ENCODE measurements at places on chromosomes 1 and 21. TPM values are rescaled to one million over a fixed set of nuclear protein-coding genes. Genes with fewer than 3 reads are reported as not detected.

DNA sequence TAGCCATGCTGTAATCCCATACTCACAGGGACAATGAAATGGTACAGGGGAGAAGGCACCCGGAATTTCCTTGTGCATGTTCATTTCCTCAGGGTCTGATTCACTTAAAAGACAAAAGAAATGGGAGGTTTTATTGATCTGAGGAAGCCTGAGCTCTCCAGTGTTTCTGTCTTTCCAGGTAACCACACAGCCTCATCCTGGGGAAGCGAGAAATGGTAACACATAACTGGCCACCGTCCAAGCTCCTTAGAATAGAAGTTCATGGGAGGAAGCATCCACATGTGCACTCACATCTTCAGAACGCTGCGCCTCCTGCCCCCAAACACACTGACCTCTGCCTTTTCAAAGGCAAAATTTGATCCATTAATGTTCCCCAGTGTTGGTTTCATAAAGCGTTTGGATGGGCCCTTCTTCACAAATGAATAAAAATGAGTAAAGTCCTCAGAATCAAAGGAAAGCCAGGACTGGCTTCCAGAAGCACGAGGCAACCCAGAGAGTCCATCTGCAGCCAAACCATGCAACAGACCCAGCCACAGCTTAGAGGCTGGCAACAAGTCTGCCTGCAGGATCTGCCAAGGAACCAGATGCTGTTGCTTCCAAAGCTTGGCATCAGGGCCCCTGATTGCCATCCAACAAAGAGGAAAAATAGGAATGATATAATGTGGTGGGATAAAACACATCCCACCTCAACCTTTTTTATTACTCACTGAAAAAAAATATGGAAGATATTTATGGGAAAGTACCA is 120.3 kb downstream of the ZBTB18 start:
- DNase-seq: no peak

DNA sequence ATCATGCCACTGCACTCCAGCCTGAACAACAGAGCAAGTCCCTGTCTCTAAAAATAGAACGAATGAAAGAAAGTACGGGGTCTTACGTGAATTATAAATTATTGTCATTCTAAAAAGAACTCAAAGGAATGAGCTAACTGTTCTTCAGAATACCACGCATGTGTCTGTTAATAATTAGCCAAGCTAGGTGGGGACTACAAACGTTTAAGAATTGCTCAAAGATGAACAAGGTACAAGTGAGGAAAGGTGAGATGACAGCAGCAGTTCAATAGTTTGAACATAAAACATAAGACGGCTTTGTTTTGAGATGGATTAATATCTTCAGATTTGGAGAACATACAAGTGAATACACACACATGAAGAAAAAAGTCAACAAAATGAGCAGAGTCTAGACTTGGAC is 79.6 kb downstream of the UBR4 start:
- DNase-seq: no peak

Gene JTB
- 107 TPM for polyA plus RNA-seq

GRCh38 chr1:108671143-108671542 is 10.2 kb upstream of the HENMT1 start:
- DNase-seq: no peak

- no peak for DNase-seq
Observed at GRCh38 chr1:101363891-101364318, 127.1 kb downstream of the S1PR1 start.

GRCh38 chr21:15130751-15131150 is 66.0 kb upstream of the NRIP1 start:
- no peak for DNase-seq

Gene GOLPH3L
- 43.7 TPM for polyA plus RNA-seq

DNA sequence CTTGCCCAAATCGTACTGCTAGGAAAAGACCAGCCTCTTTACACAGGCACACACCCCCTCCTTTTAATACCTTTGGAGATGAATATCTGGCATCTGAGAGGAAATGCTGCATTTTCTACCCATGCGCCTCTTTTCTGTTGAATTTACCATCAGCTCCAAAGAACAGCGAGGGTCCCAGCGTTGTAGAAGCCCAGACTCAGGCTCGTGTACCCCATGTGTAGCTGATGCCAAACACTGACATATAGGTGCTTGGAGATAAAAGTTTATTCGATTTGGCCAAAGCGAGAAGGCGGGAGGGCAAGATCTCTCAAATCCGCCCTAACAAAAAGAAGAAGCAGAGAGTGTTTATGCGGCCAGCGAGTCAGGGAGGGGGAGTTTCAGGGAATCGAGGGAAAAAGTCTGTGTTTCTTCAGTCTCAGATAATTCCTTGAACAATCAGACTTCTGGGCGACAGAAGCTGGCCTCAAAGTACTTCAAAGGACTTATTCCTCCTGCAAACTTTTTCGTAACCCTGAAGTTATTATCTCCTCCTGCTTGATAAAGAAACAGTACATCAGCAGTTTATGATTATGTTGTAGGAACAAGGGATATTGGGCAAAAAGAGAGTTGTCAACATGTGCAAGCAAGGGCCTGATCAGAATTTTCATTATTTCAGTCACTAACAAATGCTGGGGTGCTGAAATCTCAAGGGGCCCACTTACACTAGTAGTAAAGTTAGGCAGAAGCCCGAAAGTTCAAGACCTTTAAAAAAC is 642 bp upstream of the CREG1 start:
- DNase-seq: no peak

- no peak for DNase-seq
Observed at GRCh38 chr1:64033667-64034220, 169.7 kb upstream of the UBE2U start.

DNA sequence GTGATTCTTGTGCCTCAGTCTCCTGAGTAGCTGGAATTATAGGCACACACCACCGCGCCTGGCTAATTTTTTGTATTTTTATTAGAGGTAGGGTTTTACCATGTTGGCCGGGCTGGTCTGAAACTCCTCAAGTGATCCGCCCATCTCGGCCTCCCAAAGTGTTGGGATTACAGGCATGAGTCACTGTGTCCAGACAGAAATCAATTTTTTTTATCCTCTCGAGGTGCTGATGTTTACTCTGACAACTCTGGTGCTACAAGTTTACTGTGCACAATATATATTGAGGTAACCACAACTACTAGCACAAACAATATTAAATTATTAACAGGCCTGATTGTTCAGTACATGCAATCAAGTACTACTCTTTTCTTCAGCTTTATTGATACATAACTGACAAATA is 39.7 kb downstream of the F13B start:
- DNase-seq: no peak
